AG08395 (cell line): ENCODE measurements at places on chromosomes 4 and X.

DNA sequence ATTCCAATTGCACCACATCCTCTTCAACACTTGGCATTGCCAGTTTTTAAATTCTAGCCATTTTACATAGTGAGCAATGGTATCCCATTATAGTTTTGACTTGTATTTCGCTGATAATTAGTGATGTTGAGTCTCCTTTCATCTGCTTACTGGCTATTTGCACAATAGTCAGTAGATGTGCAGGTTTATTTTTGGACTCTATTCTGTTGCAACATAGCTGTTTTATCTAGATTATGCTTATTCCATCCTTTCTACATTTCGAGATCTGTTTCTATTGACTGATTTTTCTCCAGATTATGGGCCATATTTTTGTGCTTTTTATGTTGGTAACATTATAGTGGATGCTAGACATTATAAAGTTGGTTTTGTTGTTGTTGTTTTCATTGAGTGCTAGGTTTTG lies 106.1 kb downstream of the WWC2 start:
- no peak for DNase-seq

GRCh38 chrX:40012039-40012867 lies 85.5 kb downstream of the BCOR start:
- peak; percentile 36 for DNase-seq

DNA sequence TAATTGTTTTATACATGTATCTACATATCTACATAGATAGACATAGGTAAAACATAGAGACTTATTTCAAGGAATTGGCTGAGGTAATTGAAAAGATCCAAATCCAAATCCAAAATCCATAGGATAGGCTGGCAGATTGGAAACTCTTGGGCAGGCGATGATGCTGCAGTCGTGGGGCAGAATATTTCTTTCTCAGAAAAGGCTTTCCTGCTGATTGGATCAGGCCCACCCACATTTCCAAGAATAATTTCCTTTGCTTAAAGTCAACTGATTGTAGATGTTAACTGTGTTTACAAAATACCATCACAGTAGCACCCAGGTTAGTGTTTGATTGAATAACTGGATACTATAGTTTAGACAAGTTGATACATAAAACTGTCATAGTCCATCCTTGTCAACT lies 27.2 kb downstream of the STIM2 start:
- DNase-seq, result no peak

DNA sequence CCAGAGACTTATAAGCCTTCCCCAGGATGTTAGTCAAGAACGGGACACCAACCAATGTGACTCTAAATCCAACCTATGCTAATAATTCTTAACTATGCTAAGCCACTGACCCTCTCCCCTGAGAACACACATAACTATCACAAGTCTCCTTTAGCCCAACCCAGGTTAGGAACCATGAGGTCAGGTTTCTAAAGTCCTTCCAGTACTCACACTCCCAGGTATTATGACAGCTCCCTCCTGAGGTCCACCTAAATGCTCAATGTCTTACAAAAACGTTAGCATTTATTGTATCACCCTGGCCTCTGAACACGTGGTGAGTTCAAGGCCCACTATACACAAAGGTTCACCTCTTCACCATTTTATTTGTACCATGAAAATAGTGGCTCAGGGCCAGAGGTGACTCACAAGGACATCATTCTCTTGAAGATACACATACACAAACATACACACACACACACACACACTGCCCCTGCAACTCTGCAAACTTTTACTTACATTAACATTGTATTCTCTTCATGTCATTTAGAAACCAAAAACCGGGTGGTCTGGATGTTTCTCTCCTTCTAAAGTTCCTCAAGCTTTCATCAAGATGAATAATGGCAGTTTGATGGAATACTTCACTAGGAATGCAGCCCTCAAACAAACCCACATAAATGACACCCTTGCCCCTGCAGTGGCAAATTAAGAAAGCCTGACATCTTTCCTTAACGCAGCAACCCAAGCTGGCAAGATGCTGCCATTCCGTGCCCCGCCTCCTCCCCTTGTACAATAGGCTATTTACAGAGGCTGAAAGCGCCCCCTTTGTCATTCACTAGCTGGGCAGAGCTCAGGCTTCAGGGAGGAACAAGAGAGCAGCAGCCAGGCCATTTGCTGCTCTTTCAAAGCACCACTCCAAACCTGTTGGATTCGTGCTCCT lies 17.7 kb downstream of the ACSL1 start:
- no peak for DNase-seq

- no peak for DNase-seq
These were observed 73.2 kb downstream of the HTRA3 start for GRCh38 chr4:8342651-8343261.

DNA sequence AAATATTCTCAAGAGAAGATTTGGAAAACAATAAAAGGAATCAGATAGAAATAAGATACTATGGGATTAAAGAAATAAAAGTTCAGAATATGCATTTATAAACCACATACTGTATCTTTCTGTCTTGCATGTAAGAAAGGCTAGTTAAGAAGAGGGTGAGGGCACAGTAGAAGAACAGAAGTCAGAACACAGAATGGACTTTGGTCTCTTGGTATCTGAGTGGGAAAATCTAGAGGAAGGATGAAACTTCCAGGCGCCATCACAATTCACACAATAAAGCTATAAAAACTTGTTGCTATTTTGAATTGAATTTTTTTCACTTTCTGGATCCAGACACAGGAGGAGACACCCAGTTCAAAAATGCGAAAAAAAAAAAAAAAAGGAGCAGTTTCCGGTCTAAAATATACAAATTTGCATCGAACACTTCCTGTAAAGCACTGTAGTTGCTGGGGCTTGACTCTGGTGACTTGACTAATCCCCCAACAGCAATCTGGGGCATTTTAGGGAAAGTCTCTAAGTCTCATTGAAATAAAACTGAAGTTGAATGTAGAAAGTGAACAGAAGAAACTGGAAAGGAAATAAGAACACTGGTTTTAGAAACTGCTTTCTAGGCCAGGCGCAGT lies 8.1 kb upstream of the NAAA start:
- DNase-seq, result no peak

GRCh38 chr4:157977086-157977485 lies 195.7 kb downstream of the GASK1B start:
- DNase-seq, result no peak

DNA sequence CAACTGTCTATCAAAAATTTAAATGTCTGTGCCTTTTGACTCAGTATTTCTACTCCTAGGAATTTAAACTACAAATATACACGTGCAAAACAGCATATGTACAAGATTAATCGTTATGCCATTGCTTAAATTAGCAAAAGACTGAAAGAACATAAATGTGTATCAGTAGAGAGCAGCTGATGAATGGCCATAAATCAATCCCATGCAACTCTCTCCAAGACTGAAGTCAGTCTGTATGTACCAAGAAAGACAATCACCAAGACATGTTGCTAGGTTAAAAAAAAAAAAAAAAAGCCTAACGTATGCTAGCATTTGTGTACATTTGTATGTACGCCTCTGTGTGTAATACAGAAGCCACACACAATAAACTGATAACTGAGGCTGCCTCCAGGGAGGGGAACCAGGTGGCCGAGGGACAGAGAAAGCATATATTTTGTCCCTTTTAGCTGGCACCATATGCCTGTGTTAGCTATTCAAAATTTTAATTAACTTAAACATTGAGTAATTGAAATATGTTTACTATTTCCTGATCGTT lies 130.7 kb downstream of the SH3KBP1 start:
- DNase-seq, result no peak

DNA sequence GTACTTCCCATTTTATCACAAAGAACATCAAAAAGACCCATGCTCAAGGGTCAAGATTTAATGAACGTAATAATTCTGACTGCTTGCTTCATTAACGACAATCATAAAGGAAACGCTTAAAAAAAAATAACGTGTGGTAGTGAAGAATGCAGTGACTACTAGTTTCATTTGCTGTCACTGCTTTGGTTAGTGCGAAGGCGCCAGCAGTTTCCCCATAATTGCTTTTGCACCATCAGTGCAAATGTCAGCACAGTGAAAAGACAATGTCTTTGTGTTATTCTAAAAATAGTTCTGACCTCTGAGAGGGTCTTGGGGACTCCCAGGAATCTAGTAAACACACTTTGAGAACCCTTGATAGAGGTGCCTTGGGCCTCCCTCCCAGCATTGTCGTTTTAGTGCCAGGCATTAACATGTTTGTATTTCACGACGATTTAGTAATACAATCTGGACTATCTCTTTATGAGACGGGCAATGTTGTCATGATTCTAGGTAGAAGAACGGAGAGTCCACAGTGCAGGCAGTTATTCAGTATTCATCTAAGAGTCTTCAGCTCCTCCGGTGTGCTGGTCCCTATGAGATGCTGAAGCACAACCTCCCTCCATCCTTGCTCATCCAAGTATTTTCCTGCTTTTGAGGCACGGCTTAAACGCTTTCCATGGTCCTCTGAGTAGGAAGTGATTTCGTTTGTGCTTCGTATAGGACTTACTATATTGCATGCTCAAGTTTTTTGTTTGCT lies 71.0 kb downstream of the AFF1 start:
- peak; percentile 10 for DNase-seq

- peak; percentile 19 for DNase-seq
These were observed 15.0 kb downstream of the BRCC3 start for GRCh38 chrX:155086202-155086840.

- DNase-seq, result no peak
These were observed 74.6 kb upstream of the STOX2 start for GRCh38 chr4:183830438-183830985.

- peak; percentile 64 for DNase-seq
These were observed 13.9 kb downstream of the TMSB4X start for GRCh38 chrX:12988797-12989196.

GRCh38 chr4:24094726-24095125 lies 204.9 kb upstream of the PPARGC1A start:
- no peak for DNase-seq

DNA sequence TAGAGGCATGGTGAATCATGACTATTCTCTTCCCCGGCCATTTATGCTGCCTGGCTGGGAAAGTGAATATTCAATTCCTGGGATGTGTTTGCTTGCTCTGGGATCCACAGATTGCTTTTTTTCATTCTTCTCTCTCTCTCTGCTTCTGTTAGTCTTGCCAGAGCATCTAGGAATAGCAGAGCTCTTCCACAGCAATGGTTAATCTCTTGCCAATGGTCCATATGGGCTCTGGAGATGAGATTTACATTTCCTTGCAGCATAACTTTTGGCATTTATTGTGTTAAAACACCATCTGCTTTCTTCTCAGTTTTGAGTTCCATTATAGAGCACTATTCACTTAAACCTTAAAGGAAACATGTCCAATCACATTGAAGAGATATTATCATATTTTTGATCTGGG lies 59.2 kb upstream of the GUCY1A1 start:
- no peak for DNase-seq

- DNase-seq, result peak; percentile 49
These were observed 112.0 kb upstream of the TBL1X start for GRCh38 chrX:9352694-9353411.

DNA sequence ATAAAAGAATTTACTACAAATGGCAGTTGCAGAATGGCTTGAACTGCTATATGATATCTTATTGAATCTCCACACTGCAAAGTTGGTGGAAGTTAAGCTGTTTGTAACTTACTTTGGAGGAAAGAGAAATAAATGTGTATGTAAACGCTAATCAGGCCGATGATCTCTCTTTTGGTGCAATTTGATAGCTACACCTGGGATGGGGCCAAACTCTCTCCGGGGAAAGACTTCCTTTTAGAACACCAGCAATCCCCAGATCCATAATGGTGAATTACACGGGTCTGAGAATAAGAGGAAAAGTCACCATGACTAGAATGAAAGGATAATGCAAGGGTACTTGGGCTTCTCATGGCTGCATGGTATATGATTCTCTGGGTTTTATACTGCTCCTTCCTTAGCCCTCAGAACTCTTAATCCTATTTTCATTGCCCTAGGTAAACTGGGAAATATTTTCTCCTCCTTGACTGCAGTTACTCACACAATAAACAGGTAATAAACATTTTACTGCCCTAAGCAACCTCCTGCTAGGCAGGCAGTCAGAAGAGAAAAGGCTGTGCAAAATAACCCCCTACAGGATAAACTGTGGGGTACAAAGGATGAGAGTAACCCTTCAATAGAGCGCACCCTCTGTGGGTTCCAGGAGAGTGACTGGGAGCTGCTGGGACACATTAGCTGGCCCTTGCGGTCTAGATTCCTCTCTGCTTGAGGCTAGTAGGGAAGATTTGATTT lies 109.3 kb downstream of the MGST2 start:
- no peak for DNase-seq

DNA sequence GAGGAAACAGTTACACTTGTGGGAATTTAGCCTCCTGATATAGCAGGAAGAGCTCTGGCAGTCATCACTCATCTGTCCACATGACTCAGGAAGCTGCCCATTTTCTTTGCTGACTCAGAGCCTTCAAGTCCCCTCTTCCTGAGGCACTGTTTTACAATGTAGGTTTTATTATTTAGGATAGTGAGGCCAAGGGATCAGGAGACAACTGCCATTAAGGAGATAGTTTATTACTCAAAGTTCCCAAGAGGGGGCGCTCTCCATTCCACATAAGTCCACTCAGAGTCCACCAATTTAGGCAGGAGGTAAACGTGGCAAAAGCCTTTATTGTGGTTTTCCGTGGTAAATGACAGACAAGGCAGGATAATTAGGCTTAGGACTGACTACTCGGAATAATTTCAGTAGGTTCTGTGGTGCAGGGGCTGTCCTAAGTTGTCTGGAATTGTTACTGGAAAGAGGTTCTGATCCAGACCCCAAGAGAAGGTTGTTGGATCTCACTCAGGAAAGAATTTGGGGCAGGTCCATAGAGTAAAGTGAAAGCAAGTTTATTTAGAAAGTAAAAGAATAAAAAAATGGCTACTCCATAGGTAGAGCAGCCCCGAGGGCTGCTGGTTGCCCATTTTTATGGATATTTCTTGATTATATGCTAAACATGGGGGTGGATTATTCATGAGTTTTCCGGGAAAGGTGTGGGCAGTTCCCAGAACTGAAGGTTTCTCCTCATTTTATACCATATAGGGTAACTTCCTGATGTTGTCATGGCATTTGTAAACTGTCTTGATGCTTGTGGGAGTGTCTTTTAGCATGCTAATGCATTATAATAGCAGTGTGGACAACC lies 96.0 kb upstream of the RAB40AL start:
- DNase-seq, result no peak

DNA sequence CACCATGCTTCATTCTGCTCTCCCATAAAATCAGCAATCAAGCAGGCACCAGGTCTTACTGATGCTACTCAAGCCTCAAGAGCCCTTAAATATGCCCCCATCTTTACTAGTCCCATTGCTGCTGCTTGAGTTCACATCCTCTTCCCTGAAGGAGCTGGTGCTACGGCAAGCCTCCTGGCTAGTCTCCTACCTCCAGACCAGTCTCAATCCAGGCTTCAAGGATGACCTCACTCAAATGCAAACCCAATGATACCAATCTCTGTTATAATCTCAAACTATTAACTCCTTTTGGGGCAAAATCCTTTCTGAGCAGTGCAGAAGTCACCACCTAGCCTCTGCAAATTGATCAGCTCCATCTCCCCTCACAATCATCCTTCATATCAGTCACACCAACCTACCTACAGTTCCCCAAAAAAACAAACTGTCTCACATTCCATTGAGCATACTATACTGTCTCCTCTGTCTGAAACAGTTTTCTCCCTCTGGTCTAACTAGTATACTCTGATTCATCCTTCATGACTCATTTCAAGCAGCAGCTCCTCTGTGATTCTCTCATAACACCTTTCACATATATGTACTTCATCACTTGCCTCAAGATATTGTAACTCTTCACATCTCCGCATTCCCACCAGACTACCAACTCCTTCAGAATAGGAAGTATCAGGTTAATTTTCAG lies 30.0 kb downstream of the PAPSS1 start:
- peak; percentile 90 for DNase-seq
